ENCODE measurements at places on chromosomes 3 and 15.

GRCh38 chr3:10229576-10229975 lies 18.7 kb upstream of the TATDN2 start:
- no peak for DNase-seq

GRCh38 chr3:101270149-101270548 lies 50.2 kb downstream of the IMPG2 start:
- no peak for DNase-seq

- no peak for DNase-seq
Observed at GRCh38 chr15:89016549-89017041, 71.7 kb upstream of the ABHD2 start.

GRCh38 chr3:46959161-46959511 lies 17.4 kb downstream of the CCDC12 start:
- no peak for DNase-seq

DNA sequence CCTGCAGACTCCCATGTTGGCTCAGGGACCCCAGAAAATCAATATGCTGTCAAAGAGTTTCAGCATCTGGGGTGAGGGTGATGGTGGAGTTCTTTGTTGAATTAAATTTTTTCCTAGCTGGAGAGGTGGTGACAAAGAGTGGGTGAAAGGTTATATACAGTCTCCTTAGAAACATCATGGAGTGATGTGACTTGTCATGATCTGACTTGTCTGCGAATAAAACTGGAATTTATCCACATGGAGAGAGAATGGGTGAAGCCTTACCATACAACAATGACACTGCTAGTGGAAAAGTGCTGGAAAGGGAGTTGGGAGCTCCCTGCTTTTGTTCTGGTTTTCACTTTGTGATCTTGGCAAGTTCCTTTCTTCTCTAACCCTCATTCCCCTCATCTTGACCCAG lies 75.0 kb downstream of the ARNT2 start:
- no peak for DNase-seq

DNA sequence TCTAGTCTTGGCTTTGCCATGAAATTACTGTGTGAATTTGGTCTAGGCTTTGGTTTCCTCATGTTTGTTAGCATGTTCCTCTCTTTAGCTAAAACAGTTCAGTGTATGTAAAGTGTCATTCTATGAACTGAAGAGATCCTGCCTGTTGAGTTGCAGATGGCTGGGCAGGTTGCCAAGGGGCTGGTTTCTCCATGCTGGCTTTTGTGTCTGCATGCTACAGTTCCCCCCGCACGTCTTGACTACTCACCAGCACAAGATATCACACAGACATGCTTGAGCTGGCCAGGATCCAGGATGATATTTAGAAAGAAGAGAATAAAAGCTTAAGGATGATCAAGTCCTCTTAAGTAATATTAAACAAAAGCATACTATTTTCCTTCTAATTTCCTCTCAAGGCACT lies 90.2 kb downstream of the CERS3 start:
- DNase-seq = no peak

DNA sequence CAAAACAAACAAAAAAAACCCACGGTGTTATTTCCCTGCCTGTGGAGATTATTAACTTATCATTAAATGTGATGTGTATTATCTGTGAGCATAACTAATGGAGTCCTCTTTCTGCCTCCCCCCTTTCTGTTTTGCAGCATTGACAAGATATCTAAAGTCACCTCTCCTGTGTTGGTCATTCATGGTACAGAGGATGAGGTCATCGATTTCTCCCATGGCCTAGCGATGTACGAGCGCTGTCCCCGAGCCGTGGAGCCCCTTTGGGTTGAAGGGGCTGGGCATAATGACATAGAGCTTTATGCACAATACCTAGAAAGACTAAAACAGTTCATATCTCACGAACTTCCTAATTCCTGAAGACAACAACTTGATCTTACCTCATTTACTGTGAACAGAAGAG lies 25.2 kb upstream of the CEMIP start:
- DNase-seq = no peak

DNA sequence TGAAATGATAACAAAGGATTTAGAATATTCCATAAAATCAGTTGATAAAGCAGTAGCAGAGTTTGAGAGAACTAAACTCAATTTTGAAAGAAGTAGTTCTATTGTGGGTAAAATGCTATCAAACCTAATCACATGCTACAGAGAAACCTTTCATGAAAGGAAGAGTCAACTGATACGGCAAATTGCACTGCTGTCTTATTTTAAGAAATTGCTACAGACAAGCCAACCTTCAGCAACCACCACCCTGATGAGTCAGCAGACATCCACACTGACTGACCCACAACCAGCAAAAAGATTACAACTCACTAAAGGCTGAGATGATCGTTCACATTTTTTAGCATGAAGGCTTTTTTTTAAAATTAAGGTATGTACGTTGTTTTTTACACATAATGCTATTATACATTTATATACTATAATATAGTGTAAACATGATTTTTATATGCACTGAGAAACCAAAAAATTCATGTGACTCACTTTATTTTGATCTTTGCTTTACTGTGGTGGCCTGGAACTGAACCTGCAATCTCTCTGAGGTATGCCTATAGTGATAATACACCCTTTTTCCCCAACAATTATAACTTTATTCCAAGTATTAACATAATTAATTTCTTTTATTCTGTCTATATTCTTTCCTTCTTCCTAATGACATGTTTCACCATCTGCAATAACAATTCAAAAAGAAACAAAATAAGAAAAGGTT lies 109.9 kb downstream of the TBC1D5 start:
- DNase-seq = no peak

GRCh38 chr15:98794211-98794610 lies 145.9 kb downstream of the IGF1R start:
- DNase-seq = no peak

DNA sequence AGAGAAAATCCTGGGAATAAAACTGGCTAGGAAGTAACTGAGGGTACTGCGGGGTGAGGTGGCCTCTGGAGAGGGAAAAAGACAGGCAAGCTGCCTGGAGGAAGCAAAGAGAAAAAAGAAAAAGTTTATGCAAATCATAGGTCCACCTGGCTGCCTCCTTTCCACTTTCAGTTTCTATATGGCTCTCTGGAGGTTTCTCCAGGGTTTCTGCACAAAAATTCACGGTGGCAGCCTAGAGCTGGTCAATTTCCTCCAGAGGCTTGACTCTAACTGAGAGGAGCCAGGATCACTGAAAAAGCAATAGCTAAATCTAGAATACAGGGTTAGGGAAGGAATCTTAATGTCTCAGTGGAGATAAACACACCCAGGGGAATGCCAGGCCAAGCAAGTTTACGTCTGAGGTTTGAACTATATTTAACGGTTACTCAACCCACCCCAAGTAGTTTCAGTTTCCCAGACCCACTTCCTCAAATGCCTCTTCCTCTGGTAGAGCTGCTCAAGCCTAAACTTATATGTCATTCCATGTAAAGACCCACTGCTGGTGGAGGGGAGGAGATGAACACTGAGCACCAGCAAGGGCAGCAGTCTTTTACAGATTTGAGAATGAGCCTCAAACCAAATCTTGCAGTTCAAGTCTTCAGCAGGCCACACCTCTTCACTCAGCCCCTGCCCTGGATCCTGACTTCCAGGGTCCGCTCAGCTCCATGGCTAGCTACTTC lies 5.7 kb downstream of the LYSMD2 start:
- no peak for DNase-seq

- DNase-seq = no peak
Observed at GRCh38 chr15:70014331-70014730, 83.4 kb downstream of the TLE3 start.

DNA sequence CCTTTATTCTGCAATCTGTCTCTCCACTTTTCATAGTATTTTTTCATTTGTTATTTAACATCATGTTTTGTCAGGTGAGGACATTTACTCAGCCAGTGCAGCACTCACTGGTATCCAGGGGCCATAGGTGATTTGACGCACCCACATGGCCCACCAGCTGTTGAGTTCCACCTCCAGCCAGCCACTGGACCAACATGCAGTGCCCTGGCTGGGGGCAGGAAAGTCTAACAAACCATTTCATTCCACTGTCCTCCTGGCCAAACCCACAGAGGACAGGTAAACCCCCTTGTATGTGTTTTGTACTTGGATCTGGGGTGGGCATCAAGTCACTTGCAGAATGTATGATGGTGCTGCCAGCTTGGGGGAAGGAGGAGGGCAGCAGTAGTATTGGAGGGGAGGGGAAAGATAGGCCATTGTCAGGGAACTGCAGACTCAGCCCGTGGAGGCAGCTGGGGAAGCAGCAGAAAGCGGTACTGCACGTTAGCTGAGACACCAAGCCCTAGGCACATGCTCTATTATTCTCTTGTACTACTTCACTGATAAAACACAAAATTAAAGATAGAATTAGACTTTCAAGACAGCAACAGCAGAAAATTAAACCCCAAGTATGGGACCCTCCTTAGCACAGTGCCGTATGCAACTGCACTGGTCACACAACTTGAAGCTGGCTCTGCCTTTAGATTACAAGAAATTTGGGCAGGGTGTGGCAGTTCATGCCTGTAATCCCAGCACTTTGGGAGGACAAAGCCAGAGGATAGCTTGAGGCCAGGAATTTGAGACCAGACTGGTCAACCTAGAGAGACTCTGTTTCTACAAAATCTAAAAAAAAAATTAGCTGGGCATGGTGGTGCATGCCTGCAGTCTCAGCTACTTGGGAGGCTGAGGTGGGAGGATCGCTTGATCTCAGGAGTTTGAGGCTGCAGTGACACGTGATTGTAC lies 15.4 kb upstream of the RPL24 start:
- DNase-seq = no peak

DNA sequence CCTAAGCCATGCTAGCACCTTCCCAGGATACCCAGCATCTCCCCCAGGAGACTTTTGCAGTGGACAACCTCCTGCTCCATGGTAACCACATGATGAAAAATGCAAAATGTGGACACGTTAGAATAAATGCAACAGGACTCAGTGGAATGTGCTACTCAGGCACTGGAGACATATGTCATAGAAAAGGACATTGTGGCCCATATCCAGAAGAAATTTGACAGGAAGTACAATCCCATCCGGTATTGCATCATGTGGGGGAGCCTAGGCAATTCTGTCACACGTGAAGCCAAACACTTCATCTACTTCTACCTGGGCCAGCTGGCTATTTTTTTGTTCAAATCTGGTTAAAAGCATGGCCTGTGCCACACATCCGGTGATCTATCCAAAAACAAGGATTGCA lies 227.2 kb upstream of the GPR149 start:
- no peak for DNase-seq

- no peak for DNase-seq
Observed at GRCh38 chr3:177827511-177828207, 630.4 kb upstream of the TBL1XR1 start.

DNA sequence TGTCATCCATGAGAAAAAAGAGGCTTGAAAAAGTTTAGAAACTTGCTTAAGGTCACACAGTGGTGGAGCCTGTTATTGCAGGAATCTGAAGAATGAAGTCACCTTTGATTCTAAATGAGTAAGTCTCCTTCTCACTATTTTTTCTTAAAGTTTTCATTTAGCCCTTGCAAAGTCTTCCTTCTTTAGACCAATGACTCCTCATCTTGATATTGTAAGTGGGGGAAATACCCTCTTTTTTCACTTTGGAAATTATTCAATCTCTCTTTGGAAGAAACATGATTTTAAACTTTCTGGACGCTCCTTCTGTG lies 787 bp upstream of the SLMAP start:
- no peak for DNase-seq

DNA sequence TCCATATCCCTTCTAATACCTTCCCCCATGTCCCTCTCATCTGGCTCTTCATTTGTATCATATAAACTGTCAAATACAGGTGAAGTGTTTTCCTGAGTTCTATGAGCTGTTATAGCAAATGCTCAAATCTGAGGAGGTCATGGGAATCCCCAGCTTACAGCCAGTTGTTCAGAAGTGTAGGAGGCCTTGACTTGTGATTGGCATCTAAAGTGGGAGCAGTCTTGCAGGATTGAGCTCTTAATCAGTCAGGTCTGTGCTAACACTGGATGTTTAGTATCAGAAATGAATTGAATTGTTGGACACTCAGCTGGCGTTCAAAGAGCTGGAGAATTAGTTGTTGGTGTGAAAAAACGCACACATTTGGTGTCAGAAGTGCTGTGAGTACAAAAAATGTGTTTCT lies 65.0 kb downstream of the IFT57 start:
- no peak for DNase-seq

GRCh38 chr15:66849746-66850077 lies 147.7 kb downstream of the SMAD6 start:
- no peak for DNase-seq

DNA sequence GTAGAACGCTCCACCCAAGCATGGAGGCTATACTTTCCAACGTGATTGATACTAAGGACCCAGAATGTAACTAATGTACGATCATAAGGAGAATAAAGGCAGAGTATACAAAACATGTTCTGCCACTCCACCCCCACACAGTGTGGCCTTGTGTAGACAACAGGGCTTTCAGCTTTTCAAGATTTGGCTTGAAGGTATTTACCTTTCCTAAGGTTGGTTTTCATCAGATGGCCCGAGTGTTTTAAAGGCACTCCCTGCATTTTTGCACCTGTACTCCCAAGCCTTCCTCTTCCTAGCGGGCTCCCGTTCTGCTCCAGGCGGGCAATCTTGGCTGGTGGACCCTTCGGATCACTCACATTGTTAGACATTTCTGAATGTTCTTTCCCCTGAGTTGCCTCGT lies 4.6 kb downstream of the SATB1 start:
- DNase-seq = no peak

- no peak for DNase-seq
Observed at GRCh38 chr3:111282024-111282423, 210.4 kb downstream of the NECTIN3 start.

DNA sequence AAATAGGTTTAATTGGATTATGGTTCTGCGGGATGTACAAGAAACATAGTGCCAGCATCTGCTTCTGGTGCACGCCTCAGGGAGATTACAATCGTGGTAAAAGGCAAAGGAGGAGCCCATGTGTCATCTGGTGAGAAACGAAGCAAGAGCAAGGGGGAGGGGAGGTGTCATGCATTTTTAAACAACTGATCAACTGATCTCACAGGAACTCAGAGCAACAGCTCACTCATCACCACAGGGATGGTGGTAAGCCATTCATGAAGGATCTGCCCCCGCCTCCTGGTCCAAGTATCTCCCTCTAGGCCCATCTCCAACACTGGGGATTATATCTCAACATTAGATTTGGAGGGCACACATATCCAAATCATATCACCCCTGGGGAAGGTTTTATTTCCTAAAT lies 42.1 kb upstream of the FGF7 start:
- no peak for DNase-seq

DNA sequence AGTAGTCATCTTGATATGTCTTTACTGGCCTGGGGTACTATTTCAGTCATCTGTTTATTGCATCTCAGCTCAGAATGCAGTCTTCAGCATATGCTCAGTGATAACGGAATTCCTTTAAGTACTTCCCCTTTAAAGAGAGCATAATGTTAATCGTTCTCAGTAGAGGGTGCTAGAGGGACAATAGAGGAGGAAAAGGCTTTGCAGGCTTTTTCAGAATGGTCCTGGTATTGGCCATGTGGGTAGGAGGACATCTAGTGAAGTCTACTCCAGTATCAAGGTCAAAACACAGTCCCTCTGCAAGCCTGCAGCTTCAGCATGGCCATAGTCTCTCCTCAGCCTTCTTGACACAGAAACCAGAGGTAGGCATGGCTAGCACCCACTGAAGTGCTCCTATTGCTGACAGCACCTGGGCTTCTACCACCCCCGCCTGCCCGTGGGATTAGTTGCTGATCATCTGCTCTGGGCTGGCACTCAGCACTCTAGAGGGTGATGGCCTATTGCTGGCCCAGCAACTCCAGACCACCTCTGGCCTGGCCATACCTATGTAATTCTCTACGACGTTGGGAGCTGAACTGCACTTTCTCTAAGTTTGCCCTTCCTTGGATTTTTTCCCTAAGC lies 65.4 kb downstream of the KCNH8 start:
- DNase-seq = no peak

GRCh38 chr3:55750525-55750924 lies 263.4 kb upstream of the WNT5A start:
- no peak for DNase-seq

GRCh38 chr3:163175970-163176369 lies 1679.4 kb downstream of the OTOL1 start:
- no peak for DNase-seq

All from cortex of kidney (tissue), 1 donor.